ENCODE measurements at places on chromosomes 5 and 9. TPM values are rescaled to one million over a fixed set of nuclear protein-coding genes. Genes with fewer than 3 reads are reported as not detected.

DNA sequence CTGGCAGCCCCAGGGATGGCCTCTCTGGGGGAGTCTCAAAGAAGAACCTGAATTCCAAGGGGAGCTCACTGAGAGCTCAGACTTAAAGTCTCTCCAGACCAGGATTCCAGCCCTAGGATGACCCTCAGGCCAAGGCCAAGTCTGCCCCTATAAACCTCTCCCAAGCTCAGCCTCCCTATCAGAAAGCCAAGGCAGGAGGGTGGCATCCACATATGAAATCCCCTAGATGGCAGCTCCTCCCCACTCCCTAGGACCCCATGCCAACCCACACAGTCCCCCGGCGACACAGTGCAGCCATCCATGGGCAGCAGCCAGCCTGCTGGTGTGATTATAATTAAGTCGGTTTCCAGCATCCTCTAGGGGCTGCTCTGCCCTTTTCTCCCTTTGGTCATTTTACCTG, 269.9 kb downstream of the CDK5RAP2 start:
- DNase-seq: no peak
- no peaks in the 10 kb centered on the region for H3K36me3 ChIP-seq
- H3K4me1 ChIP-seq: no peaks in the 10 kb centered on the region

- H3K27me3 ChIP-seq: peaks cover 12% of the 10 kb centered on the region
- peaks cover 44% of the 10 kb centered on the region for H3K4me1 ChIP-seq
- DNase-seq: no peak
- no peak overlapping the region for H3K4me3 ChIP-seq
Observed at GRCh38 chr9:137457406-137458193, 1.5 kb downstream of the NSMF start.

Gene EQTN
- 0.05 TPM for total RNA-seq

DNA sequence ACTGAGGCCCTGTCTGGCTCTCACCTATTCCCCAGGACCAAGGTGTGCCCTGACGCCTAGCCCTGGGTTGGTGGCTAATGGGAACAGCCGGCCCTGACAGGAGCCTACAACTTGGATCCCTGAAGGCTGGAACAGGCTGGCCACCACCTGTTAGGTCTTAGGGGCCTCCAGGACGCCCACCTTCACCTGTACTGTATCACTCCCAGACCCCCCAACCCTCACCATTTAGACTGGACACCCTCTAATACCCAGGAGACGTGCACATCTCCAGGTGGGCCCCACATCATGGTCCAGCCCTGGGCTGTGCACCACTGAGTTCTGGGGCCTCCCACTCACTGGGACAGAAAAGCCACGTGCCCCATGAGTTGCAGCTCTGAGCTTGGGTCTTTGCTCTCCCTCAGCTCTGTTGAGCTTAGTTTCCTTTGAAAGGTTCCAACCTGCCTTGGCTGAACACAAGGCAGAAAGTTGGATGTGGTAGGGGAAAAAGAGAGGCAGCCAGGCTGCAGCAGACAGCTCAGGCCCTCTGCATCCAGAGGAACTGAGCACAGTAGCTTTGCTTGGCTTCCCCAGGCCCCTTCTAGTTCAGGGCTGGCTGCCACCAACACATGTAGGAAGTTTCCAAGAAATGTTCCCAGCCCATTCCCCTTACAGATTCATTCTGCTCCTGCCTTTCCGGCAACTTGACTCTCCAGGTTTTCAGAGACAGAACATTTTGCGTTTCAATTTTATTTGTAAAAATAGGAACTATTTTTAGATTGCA, 116.8 kb upstream of the TBC1D2 start:
- H3K27ac ChIP-seq: no peak overlapping the region
- H3K36me3 ChIP-seq: no peaks in the 10 kb centered on the region
- H3K4me3 ChIP-seq: no peak overlapping the region
- peaks cover 2% of the 10 kb centered on the region for H3K27me3 ChIP-seq

Gene LAMC3
- 0.61 TPM for total RNA-seq

GRCh38 chr5:100469767-100470166, 65.4 kb upstream of the FAM174A start:
- no peaks in the 10 kb centered on the region for H3K27me3 ChIP-seq
- H3K4me3 ChIP-seq: no peak overlapping the region
- no peak for DNase-seq
- H3K36me3 ChIP-seq: no peaks in the 10 kb centered on the region
- H3K27ac ChIP-seq: no peak overlapping the region

- no peak overlapping the region for H3K4me3 ChIP-seq
- DNase-seq: no peak
- no peak overlapping the region for H3K27ac ChIP-seq
- no peaks in the 10 kb centered on the region for H3K27me3 ChIP-seq
Observed at GRCh38 chr9:121154782-121155181, 46.9 kb downstream of the RAB14 start.

DNA sequence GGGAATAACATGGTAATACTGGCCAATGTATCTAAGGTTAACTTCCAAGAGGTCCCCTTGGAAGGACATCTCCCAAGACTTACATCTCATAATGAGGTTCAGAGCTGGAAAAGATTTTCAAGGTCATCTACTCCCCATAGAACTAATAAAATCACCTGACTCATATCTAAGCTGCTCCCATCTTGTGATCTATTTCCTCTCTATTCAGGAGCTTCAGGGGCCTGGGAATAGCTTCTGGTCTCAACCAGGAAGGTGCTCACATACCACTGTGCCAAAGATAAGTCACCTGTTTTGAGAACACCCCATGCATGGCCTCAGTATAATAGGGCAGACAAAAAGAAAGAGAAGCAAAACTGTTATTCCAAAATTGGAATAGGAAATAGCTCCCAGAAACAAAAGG, 74.2 kb downstream of the OXCT1 start:
- H3K36me3 ChIP-seq: peaks cover 60% of the 10 kb centered on the region
- H3K4me3 ChIP-seq: no peak overlapping the region
- no peaks in the 10 kb centered on the region for H3K4me1 ChIP-seq
- DNase-seq: no peak
- H3K27ac ChIP-seq: no peak overlapping the region

GRCh38 chr9:95822583-95823431, 52.7 kb upstream of the ERCC6L2 start:
- no peak overlapping the region for H3K4me3 ChIP-seq
- H3K27ac ChIP-seq: peak overlapping the region; percentile 32
- no peaks in the 10 kb centered on the region for H3K36me3 ChIP-seq
- H3K4me1 ChIP-seq: no peaks in the 10 kb centered on the region
- DNase-seq: no peak

Gene INSYN2B
- not detected for total RNA-seq

DNA sequence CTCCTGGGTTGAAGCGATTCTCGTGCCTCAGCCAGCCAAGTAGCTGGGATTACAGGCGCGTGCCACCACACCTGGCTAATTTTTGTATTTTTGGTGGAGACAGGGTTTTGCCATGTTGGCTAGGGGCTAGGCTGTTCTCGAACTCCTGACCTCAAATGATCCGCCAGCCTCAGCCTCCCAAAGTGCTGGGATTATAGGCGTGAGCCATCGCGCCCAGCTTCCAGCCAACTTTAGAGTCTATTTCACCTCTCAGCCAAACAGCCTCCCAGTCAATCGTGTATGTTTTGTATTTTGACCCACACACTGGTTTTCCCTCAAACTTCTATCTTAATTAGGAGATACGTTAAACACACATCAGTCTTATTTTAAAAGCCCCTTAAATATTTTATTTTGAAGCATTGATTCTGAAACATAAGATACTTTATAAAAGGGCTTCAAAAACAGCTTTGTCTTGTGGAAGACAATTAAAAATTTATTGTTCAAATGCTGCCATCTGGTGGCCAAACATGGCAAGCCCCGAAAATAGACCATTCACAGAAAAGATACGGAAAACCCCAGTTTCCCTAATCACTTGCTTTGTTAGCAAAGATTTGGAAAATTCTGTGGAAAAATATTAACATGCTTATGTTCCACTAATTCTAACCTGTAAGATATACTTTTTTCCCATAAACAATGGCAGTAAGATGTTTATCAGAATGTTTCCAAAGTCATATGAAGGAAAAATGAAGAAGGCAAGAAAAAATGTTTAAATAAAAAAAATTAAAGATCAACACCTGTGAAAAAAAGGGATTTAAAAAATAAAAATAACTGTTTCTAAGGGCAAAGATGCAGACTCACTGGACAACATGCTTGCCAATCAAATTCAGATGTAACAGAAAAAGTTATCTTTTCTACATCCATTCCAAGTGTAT, 33.1 kb downstream of the APTX start:
- no peaks in the 10 kb centered on the region for H3K27me3 ChIP-seq
- no peak overlapping the region for H3K27ac ChIP-seq
- DNase-seq: peak; percentile 50
- peaks cover 7% of the 10 kb centered on the region for H3K36me3 ChIP-seq
- no peak overlapping the region for H3K4me3 ChIP-seq

Gene IFNB1
- total RNA-seq: 0.05 TPM

DNA sequence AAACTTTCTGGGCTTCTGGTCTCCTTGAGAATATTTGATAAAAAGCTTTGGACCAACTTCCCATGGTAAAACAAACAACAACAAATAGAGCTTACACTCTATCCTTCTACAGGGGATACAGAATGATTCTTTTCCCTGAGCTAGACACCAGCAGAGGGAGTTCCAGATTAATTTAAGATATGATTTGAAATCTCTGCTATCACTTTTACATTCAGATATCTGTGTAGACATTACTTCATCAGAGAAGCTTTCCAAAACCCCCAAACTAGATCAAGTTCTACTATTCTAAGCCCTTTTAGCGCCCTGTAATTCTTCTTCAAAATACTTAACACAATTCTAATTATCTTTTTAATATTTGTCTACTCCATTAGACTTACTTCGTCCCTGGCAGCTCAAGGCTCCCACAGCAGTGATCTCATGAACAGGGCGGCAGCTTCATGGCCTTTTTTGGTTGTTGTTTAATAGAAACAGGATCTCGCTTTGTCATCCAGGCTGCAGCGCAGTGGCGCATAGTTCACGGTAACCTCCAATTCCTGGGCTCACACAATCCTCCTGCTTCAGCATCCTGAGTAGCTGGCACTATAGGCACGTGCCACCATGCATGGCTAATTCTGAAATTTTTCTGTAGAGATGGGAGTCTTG, 955 bp upstream of the GALNT12 start:
- no peak overlapping the region for H3K27ac ChIP-seq
- no peak overlapping the region for H3K4me3 ChIP-seq
- peaks cover 13% of the 10 kb centered on the region for H3K4me1 ChIP-seq
- H3K27me3 ChIP-seq: peaks cover 36% of the 10 kb centered on the region
- no peaks in the 10 kb centered on the region for H3K36me3 ChIP-seq

DNA sequence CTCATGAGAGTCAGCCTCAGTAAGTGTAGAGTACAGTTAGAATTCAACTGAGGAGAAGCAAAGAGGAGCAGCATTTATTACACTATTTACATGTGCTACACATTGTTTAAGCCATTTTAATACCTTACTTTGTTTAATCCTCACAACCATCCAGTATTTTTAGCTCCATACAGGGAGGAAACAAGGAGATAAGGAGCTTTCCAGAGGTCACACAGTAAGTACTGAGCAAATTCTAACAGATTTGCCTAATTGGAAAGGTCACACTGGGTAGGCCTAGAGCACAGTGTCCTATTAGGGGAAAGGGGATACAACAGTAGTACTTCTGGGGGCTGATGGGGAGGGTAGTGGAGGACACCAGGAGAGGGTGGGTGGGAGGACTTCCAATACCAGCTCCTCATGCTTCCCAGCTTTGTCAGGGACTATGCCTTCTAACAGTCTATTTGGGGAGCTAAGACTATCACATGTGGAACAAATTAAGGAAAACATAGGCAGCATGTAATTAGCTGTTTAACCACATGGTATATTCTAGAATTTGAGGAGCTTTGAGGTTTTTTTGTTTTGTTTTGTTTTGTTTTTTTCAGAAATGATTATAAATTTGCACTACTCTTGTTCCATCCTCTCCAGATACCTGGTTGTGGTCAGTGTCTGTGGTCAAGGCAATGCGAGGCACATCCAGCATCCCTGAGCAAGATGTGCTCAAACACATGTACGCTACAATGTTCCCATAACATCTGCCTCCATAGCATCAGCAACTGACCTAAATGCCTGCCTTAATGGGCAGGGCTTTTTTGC, 96.0 kb upstream of the SLC12A2 start:
- no peaks in the 10 kb centered on the region for H3K27me3 ChIP-seq
- no peak overlapping the region for H3K4me3 ChIP-seq
- H3K4me1 ChIP-seq: no peaks in the 10 kb centered on the region
- no peak overlapping the region for H3K27ac ChIP-seq

- H3K27me3 ChIP-seq: no peaks in the 10 kb centered on the region
- no peak overlapping the region for H3K27ac ChIP-seq
- H3K36me3 ChIP-seq: no peaks in the 10 kb centered on the region
- H3K4me1 ChIP-seq: no peaks in the 10 kb centered on the region
Observed at GRCh38 chr5:159223469-159223868, 14.1 kb upstream of the RNF145 start.

GRCh38 chr5:93575461-93576414, 5.3 kb downstream of the NR2F1-AS1 start:
- no peaks in the 10 kb centered on the region for H3K36me3 ChIP-seq
- H3K27me3 ChIP-seq: peaks cover 100% of the 10 kb centered on the region

Gene KLHL3
- 5.8 TPM for total RNA-seq

GRCh38 chr9:22238809-22239684, 207.6 kb upstream of the DMRTA1 start:
- no peak for DNase-seq
- no peaks in the 10 kb centered on the region for H3K27me3 ChIP-seq
- no peak overlapping the region for H3K4me3 ChIP-seq
- H3K36me3 ChIP-seq: no peaks in the 10 kb centered on the region
- no peak overlapping the region for H3K27ac ChIP-seq

DNA sequence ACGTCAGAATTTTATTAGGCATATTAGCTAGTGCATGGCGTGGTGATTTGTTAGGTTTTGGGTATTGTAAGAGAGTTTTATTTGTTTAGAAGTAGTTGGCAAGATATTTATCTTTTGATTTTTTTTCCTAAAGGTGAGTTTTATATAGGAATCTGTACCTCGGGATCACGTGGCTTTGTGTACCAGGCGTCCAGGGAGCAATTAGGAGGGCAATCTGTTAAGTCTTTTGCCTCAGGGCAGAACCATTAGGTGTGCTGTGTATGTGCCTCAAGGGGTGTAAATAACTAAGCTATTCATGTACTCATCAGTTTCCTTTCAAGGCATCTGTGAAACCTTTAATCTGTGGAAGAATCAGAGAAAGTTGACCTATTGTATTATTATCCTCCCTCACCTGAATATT, 39.4 kb downstream of the ZSWIM6 start:
- H3K4me3 ChIP-seq: no peak overlapping the region
- DNase-seq: no peak
- H3K4me1 ChIP-seq: no peaks in the 10 kb centered on the region
- H3K36me3 ChIP-seq: no peaks in the 10 kb centered on the region

Gene ZNF366
- 3.8 TPM for total RNA-seq

Gene PTGR1
- 8.0 TPM for total RNA-seq

DNA sequence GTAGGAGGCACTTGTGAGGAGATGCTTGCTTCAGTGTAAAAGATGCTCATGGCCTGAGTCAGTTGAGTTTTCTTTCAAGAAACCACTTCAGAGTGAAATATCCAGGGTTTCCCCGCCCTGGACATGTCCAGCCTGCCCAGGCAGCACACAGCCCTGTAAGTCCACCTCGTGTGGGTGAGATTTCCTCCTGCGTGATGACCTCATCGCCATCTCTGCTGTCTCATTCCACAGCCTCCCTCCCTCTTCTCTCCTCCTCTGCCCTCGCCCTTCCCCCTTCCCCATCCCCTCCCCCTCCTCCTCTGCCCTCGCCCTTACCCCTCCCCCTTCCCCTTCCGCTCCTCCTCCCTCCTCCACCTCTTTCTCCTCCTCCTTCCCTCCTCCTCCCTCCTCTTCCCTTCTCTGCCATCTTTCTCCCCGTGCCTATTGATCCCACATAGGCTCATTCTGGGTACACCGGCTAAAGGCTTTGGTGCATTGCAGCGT, 34.0 kb upstream of the NCS1 start:
- peaks cover 13% of the 10 kb centered on the region for H3K36me3 ChIP-seq
- peaks cover 21% of the 10 kb centered on the region for H3K4me1 ChIP-seq
- no peak overlapping the region for H3K4me3 ChIP-seq
- H3K27ac ChIP-seq: no peak overlapping the region
- H3K27me3 ChIP-seq: peaks cover 15% of the 10 kb centered on the region

GRCh38 chr9:90442723-90443122, 199.9 kb downstream of the DIRAS2 start:
- no peaks in the 10 kb centered on the region for H3K4me1 ChIP-seq
- H3K36me3 ChIP-seq: no peaks in the 10 kb centered on the region
- H3K27ac ChIP-seq: no peak overlapping the region
- no peak for DNase-seq

Measured in thymus (tissue), 14 donors.